ENCODE measurements at places on chromosomes 6 and 20.

DNA sequence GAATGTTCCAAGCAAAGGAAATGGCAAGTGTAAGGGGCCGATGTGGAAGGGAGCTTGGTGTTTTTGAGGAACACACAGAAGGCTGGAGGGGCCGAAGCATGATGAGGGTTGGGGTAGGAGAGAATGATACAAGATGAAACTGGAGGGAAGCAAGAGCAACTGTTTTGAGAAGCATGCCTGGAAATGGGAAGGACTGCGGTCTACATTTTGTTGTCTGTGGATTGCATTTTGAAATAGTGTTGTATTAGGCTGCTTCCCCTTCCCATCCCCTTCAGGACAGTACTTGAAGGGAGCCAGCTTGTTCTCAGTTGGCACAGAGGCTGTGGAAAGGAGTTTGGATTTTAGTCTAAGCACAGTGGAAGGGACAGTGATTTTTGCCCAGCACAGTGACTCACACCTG lies 2.2 kb downstream of the TM9SF4 start:
- DNase-seq = no peak

DNA sequence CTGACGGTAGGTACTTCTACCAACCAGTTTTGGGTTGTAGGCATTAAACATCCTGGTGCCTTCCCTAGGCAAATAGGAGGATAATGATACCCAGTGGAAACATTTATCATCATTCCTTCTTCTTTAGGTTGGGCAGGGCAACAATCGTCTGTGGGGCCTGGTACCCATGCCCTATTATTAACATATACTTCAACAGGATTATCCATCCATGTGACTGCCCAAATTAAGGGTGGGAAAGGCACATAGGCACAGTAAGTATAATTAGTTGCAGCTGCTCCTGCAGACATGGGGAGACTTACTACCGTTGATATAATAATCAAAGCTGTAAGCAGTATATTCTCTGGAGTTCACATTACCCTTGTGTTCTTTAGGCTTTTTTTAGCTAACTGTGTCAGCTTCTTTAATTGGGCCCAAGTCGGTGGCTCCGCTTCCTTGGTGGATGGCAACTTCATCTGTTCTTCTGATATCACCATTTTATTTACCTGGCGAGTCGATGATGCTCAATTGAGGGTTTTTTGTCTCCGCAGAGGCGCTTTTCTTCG lies 16.8 kb downstream of the RPL7L1 start:
- no peak for DNase-seq

GRCh38 chr6:26267083-26267589 lies 97.9 kb upstream of the BTN3A2 start:
- no peak for DNase-seq

- no peak for DNase-seq
These were observed 31.9 kb downstream of the STK35 start for GRCh38 chr20:2133318-2134183.

GRCh38 chr20:57685146-57685758 lies 24.6 kb downstream of the PMEPA1 start:
- no peak for DNase-seq

DNA sequence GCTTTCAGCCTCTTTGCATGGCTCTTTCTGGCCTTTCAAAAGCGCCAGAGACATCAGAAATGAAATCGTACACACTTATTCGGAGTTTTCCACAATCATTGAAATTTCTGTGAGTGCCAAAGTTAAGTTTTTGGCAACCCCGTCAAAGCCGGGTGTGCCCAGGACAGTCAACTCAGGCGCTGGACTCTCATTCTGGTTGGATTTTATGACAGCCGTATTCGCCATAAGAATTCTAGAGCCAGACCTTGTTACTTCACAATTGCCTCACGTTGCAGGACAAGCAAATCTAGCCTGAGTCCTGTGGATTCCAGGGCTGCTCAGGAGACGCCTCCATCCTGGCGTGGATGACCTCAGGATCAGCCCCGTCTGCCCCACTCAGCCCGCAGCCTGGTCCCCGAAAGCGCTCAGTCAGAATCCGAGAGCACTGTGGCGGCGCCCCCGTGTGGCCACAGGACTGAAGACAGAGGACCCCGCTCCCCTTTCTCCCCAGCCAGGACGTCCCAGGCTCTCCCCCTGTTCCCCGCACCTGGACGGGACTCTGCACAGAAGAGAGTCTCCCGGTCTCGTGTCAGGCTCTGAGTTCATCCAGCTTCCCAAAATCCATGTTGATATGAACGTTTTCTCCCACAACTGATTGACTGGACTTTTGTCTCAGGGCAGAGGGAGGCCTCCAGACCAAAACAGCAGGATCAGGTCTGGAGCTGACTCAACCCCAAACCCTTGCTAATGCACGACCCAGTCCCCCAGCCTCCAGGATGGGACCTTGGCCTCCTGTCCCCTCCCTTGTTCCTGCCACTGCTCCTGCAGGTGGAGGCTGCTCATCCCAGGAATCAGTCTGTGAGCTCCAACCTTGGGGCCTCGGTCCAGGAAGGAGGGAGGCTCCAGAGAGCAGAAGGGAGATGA lies 38.2 kb downstream of the MICA start:
- DNase-seq = peak; percentile 75

All from mucosa of descending colon (tissue), 3 donors.